ENCODE measurements at places on chromosomes 13 and 19.

- DNase-seq, result no peak
These were observed 20.7 kb downstream of the IGFL1 start for GRCh38 chr19:46250076-46250735.

- DNase-seq, result peak; percentile 69
These were observed 87.6 kb downstream of the ARHGEF7 start for GRCh38 chr13:111202745-111203144.

GRCh38 chr13:49740870-49741269, 49.6 kb upstream of the EBPL start:
- DNase-seq, result no peak

- no peak for DNase-seq
These were observed 7.4 kb upstream of the RXFP2 start for GRCh38 chr13:31731921-31732320.

DNA sequence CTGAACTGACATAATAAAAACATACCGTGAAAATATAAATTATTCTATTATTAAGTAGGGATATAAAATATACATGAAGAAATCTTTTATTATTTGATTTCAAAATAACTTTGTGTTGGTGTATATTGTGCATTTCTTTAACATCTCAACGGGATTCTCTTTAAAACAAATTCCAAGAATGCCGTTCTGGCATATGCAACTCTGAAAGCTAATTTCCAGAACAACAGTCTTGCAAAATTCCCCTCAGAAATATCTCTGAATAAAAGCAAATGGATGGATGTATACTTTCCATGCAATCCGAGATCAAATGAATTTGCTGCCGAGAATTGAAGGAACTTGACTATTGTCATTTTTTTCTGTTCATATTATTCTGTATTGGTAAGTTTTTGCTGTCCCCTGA, 1579.8 kb downstream of the PCDH9 start:
- no peak for DNase-seq

Data from ascending aorta (tissue), 2 donors.